NCI-H774 (cell line): ENCODE measurements at places on chromosomes 3 and 15.

- no peak for DNase-seq
These were observed 367.9 kb downstream of the ZIC4 start for GRCh38 chr3:147038481-147038880.

DNA sequence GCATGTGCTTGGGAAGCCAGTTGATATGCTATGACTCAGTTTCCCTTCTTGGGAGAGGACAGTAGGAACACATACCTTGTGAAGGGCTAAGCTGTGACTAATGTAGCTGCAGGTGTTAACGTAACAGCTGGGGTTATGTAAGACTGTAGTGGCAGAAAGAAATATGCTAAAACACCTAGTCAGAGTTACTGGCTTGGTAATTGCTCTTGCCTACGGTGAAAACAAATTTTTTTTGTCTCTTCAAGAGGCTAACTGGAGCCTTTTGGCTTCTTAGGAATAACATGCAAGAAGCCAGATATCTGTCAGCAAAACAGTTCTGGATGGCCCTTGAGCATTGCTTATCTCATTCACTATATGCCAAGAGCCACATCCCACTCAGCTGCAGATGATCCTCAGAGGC is 1.4 kb downstream of the MAPKBP1 start:
- DNase-seq, result no peak

GRCh38 chr15:91852741-91853510 is 582 bp upstream of the SLCO3A1 start:
- DNase-seq, result peak; percentile 65

GRCh38 chr3:13420045-13420830 is at the start of gene NUP210:
TSS of gene NUP210 (minus strand) at chr3:13420322. CDS start at chr3:13420226, 96 bp downstream.
- DNase-seq, result peak; percentile 73

- DNase-seq, result peak; percentile 12
These were observed 315.3 kb upstream of the UBE2E2 start for GRCh38 chr3:22887664-22888291.

- no peak for DNase-seq
These were observed 253.0 kb downstream of the RAP2B start for GRCh38 chr3:153414982-153415381.

DNA sequence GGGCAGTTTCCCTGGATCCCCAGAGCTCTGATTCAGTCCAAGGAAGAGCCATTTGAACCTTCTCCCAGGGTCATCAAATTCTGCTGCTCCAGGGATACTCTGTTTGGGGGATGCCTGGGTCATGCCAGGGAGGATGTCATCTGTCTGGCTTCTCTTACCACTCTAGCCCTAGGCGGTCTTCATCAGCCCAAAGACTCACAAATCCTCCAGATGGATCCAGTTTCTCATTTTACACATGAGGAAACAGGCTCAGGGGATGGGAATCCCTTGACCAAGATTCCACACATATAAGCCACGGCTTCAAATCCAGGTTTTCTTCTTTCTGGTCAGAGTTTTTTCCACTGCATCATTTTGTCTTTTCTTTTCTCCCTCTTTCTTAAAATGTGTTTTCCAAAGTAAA is 36.7 kb downstream of the SLC28A1 start:
- no peak for DNase-seq

DNA sequence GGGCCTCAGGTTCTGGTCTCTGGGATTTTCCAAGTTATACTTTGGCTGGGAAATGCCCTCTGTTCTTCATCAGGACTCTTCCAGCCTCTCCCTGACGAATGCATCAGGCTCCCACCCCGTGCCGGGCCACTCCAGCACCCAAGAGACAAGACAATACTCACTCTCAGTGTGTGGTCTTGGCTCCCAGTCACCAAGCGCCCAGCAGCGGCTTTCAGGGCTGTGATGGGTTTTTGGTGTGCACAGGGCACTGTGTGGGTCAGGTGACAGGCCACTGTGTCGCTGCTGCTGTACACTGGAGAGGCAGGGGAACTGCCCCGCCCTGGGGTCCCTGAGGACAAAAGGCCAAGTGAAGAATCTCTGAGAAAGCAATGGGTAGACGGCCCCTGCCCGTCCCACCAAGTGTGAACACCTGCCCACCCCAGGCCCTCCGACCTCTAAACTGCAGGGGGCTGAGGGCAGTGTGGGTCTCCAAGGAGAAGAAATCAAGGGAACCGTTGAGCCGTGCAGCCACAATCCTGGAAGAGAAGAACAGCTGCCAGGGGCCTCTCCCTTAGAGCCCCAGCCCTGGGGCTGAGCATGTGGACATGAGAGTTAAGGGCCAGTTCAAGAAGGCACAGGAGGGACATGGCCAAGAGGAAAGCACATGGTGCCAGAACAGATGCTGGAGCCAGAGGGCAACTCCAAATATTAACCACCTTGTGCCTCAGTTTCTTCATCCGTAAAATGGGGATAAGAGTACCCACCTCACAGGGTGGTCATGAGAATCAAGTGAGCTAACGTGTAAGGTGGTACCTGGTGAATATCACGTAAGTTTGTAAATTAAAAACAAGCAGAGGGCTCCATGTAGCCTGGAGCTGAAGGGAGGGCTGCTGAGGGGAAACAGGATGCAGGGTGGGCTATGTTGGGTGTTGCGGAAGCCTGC is 34.1 kb downstream of the PTPN23 start:
- no peak for DNase-seq

- DNase-seq, result no peak
These were observed 295.7 kb downstream of the SOX2 start for GRCh38 chr3:182007441-182007840.

DNA sequence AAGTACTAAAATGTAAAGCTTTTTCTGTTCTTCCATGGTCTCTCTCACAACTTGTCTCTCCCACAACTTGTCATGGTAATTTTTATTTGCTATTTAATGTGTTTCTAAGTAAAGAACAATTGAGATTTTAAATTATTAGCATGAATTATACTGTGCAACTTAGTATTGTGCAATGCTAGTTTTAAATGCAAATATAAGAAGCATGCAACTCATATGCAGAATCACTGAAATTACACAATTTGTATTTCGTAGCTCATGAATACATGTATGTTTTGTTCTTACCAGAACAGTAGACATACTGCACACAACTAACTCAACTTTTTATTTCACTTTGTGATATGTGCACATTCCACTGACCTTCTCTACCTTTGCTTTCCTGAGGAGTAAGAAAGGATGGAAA is 96.5 kb downstream of the SQOR start:
- DNase-seq, result no peak

- DNase-seq, result no peak
These were observed 149.8 kb downstream of the TMCO5A start for GRCh38 chr15:38084289-38084688.

GRCh38 chr15:40960151-40960885 is 7.0 kb downstream of the CHAC1 start:
- no peak for DNase-seq

- no peak for DNase-seq
These were observed 24.7 kb downstream of the KAT2B start for GRCh38 chr3:20064796-20065564.

DNA sequence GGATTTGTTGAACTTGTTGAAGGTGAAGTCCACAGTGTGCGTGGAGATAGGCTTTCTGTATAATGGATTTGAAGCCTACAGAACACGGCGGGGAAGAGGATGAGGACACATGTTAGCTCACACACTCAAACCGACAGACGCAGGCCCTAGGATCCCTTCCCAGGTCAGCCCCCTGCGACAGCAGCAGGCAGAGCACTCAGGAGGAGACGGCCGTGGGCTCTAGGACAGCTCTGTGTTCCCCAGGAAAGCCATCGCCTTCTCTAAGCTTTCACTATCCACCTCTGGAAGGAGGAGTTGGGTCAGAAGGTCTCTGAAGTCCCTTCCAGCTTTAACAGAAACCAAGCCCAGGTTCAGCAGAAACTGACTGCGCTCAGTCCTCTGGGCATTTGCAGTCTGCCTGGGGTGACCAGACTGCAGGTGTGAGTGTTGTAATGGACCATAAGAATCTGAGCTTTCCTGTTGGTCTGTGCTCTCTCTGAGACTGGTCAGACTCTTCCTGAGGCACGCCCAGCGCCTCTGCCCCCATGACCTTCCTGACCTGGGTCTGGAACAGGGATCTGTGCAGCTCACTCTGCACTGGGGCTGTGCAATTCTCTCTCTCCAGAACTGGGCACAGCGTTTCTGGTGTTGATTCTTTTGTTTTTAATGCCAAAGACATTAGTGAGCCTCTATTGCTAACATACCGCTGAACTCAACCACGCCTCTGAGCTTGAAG is 33.5 kb downstream of the UMPS start:
- no peak for DNase-seq

- DNase-seq, result no peak
These were observed 85.1 kb upstream of the OCA2 start for GRCh38 chr15:28184166-28184565.

DNA sequence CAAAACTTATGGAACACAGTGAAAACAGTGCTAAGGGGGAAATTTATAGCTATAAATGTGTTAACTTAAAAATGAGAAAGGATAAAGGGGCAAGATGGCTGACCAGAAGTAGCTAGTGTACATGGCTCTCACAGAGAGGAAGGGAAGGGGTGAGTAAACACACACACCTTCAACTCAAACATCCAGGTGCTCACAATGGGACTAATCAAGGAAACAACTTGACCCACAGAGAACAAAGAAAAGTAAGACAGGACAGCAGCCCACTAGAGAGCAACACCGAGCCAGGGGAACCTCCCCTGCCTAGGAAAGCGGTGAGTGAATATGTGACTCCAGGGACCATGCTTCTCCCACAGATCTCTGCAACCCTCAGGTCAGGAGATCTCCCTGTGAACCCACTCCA is 85.0 kb upstream of the UBP1 start:
- DNase-seq, result no peak

GRCh38 chr15:85878828-85879225 is 84.1 kb upstream of the KLHL25 start:
- DNase-seq, result no peak

DNA sequence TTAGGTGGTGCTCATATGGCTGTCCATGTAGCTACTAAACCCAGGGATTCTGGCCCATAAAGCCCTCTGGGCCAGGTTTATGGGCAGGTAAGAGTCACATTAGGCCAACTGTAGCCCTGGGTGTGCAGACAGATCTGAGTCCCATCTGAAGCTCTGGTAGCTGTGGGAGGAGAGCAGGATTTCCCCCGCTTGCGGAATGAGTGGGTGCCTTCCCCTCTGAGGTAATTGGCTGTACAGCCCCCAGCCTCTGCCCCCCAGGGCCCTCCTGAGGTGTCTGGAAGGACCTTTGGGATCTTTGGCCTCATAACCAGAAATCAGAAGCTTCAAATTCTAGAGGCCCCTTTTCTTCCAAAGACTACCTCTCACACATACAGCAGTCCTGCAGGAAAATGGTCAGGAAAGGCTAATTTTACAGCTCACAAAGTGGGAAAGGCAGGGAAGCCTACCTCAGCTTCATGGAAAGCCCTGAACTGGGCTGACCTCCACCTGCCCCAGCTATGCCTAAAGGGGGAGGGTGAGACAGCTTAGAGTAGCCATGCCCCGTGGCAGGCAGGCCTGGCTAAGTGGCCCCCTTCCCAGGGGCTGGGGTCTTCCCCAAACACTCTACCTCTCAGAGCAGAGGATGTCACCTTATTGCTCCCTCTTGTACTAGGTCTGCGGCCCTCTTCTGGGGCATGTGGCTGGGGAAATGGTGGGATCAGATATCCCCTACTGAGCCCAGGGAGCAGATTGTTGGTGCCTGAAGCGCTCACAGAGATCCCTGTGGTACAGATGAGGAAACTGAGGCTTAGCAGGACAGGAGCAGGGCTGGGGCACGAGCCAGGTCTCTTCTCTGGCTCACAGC is 16.8 kb downstream of the HEMK1 start:
- no peak for DNase-seq

DNA sequence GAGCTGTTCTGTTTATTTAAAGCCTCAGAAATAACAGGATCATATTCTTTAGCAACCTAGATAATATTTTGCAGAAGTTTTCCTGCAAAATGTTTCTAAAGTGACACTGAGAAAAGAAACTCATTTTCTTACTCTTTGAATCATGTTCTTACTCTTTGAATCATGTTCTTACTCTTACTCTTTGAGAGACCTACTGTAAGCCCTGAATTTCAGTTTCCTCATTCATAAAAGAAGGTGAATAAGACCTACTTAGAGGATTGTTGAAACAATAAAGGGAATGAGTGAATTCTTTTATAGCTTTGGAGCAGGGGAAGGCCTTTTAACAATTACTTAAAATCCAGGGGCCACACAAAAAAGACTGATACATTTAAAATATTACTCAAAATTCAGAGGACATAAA is 221.7 kb upstream of the CMC1 start:
- no peak for DNase-seq

DNA sequence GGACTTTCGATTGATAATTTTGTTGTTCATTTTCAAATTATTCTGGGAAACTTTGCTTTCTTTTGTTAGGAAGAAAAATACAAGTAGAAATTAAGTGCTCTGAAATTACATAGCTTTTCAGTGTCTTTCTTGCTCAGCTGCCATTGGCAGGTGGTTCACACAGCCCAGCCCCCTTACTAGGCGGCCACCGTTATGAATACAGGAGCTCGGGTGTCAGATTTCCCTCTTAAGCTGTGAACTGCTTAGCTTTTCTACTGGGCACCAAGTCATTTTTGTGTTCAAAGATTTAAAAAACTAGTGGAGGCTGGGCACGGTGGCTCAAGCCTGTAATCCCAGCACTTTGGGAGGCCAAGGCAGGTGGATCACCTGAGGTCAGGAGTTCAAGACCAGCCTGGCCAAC is 55.2 kb downstream of the HMG20A start:
- no peak for DNase-seq

GRCh38 chr3:123442908-123443307 is 6.0 kb downstream of the ADCY5 start:
- DNase-seq, result no peak

GRCh38 chr15:28987337-28987736 is 101.6 kb downstream of the APBA2 start:
- no peak for DNase-seq

GRCh38 chr15:98650417-98651035 is 2.2 kb downstream of the IGF1R start:
- no peak for DNase-seq

DNA sequence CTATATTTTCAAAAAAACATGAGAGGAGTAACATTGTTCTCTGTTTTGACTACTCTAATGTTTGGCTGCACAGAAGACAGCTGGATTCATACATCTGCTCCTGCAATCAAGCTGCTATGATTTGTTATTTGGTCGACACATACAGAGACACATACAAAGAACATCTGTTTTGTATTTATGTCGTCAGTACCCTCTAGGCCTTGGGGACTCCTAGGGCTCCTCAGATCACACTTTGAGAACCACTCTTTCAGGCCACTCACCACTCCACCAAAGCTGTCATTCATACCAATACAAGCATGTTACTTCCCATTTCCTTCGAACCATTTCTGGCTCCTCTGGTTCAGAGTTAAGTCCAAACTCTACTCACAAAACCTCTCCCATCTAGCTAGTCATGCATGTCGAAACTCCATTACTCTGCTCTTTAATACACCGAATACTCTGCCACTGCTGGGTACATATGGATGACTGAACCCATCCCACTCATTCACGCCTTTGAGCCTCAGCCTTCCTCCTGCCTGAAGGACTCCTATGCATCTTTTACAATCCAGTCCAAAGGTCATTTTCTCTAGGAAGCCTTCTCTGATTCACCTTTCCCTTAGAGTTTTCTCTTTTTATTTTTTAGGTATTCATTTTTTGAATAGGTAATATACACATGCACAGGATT is 102.9 kb upstream of the ARHGEF3 start:
- no peak for DNase-seq
